ENCODE measurements at places on chromosomes 6 and 20.
A peak's percentile ranks its signal among the peaks of the same experiment; 100 is the strongest.

- no peak for DNase-seq
Observed at GRCh38 chr6:3289664-3290055, 30.9 kb downstream of the PSMG4 start.

DNA sequence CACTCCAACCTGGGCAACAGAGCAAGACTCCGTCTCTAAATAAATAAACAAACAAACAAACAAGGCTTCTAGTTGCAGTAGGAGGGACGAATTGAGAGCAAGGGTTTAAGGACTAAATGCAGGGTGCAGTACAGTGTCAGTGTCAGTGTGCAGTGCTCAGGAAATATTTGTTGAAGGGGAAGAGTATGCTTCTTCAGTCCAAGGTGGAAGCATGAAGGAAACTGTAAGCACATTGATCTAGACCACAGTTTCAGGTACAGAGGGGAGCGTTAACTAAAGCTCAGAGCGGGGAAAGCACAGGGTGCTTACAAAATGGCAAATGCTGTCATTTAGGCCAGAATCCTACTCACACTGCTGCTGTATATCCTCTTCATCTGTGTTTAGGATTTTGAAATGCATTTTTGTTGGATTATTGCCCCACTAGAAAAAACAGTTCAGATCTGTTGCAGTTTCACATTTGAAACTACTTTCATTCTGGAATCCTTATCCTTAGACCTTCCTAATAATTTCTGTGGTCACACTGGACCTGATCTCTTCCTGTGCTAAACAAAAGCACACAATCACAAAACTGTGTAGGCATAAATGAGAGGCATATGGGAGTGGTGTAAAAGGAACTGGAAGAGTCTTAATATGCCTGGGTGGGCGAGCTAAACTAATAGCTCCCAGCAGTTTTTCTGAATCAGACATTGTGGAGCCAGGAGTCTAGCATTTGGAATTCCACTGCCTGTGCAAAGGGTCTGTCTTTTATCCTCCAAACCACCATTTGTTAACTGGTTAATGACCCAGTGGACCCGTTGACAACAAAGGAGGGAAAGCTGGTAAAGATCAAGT, 41.4 kb downstream of the CBFA2T2 start:
- DNase-seq: peak; percentile 18

DNA sequence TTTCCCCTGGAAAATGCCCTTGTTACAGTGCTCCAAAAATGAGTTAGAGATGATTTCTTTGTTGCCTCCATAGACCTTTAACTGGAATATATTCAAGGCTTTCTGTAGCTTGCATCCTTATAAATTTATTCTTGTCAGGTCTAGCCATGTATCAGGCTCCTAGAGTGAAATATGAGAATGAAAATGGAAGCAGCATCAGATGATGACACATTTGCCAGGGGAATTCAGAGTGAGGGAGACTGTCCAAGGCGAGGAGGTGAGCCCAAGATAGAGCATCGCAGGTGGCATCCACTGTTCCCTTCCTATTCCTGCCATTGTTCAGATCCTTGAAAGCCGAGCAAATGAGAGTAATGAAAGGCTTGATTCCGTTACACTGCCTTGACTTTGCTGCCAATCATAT, 386.8 kb downstream of the SAMD5 start:
- no peak for DNase-seq

DNA sequence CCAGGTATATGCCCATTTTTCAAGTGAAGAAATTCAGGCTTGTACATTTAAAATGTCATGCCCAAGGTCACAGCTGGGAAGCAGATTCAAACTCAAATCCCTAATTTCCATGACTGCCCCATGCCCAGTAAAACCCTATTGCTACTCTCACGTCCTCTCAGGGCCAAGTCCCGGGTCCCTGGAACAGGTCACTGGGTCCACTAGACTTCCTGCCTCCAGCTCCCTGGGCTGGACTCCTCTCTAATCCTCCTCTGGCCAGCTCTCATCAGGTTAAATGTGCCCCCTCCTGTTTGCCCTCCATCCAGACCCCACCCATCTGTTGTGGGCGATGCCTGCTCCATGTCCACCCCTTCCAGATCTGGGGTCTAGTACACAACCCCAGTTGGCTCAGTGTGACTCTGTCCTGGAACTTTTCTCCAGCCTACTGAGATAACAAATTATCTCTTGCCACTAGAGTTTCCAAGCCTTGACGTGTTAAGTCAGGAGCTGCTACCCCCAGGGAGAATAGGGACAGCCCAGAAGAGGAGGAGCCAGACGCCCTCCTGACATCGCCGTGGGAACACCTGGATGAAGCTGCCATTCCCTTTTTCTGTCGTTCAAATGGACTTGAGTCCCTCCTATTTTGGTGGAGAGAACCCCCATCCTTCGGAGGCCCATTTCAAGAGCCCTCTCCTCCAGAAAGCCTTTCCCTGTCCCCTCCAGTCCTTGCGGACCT, 3.7 kb upstream of the SPDEF start:
- no peak for DNase-seq

DNA sequence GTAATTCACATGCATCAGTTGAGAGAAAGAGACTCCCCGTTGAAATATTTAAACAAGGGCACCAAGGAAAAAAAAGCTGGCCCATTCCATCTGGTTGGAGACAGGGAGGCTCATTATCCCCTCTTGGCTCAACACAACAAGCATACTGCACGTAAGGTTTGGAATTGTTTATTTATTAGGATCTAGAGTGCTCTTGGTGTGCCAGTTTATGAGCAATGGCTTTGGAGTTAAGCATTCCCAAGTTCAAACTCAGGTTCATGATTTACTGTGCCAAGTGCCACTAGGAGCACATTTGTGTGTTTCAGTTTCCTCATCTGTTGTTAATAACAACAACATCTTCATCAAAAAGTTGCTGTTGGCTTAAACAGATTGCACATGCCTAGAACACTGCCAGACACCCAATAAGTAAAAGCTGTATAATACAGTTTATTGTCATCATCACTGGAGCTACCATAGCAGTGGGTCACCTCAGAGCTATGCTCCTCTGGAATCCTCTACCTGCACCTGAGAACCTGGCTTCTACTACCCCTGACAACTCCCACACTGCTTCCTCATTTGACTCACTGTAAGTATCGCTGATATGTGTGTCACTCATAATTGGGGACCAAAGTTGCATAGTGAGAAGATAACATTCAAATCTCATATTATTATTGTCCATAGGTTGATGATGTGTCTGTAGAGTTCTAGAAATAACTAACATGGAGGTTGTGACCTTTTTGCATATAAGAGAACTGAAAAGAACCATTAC, 5.4 kb downstream of the SLC17A3 start:
- no peak for DNase-seq

DNA sequence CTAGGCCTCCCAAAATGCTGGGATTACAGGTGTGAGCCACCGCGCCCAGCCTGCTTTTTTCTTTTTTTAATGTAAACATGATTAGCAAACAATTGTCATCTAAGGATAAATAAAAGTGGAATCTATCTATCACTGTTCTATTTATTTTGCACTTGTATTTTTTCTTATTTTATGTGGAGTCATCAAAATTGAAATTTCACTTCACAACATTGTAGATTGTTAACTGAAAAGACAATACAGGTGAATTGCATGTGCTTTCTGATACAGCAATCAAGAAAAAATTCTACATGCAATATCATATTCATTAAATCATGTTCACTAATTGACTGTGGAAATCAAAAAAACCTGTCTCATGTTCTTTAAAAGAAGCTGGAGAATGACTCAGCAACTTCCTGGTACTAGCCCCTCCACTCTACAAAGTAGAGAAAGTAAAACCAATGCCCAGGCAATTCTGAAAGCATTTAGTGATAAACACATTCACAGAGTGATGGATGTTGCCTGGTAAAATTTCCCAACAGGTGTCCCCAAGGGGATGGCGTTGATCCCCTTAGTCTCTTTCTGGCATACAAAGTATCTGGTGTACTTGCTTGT, 10.7 kb upstream of the RFX6 start:
- DNase-seq: no peak

- no peak for DNase-seq
Observed at GRCh38 chr20:17904027-17904426, 64.6 kb downstream of the SNX5 start.

GRCh38 chr6:143267760-143268159, 182.7 kb downstream of the ADAT2 start:
- DNase-seq: no peak

DNA sequence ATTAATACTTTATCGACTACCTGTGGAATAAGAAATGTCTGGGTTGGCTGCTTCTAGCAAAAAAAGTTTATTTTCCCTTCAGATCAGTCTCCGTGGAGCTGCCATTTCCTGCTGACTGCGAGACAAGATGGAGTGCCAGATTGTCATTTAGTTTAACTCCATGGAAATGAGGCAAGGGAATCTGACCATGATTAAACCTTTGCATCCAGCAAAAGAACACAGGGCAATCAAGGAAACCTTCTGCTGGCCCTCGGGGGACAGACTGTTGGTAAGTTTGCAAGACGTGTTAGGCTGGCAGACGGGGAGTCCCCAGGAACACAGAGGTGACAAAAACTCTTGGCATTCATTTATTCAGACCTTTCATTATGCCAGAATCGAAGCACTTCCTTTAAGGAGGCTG, 52.2 kb upstream of the SPACA1 start:
- no peak for DNase-seq

DNA sequence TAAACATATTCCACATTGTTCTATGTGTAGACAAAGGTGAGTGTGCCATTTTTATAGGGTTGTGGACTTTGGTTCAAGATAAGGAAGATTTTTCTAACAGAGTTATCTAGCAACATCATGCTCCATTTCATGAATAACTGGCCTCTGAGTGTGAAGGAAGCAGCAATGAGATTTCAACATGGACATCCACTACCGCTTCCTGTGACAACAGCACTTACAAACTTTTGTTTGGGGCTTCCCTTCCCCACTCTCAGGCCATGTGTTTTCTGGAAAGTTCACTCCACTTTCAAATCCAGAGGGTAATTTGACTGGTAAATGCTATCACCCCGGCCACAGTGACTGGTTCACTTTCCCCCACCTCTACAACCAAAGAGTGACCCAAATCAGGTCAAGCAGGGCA, 38.1 kb upstream of the PROKR2 start:
- DNase-seq: no peak

DNA sequence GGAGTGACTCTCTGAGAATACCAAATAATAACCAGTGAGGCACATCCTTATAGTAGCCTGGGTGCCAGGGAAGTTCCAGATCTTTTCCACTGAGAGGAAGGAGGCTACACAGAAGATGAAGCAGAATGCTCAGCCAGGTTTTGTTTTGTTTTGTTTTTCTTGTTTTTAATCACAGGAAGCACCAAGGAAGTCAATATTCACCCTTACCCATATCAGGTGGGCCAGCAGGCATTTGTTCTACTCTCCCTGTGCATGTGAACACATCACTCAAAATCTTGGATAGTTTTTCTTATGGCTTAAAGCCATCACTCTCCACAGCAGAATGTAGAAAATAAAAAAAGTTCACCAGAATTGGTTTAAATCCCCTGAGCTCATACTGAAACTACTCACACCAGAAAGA, 10.5 kb downstream of the SLC17A1 start:
- DNase-seq: no peak

DNA sequence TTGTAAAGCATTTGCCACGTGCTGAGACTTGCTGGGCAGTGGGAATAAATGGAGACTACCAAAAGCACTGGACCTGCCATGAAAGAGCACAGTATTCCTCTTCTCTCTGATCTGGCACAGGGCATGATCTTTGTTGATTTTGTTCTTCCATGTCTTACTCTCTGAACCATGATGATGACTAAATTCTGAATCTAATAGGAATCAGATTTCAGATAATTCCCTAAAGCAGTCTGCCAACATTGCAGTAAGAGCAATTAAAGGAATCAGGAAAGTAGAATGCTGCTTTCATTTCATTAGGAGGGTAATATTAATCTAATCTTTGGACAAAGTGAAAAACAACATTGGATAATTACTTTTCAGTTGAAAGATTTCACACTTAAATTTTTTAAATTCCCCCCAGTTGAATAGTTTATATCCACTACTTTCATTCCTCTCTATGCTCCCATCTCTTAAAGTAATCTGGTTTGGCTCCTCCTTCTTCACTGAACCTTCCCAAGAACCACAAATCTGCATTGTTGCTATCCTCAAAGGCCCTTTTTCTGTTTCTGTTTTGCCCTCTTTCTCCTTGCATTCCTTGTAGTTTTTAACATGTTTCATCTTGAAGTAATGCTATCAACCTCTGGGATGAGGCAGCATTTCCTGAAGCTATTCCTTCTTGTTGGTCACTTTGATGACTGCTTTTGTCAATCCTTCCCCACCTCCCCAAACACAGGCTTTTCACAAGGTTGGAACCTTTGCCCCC, 243.2 kb upstream of the TENT5A start:
- no peak for DNase-seq

DNA sequence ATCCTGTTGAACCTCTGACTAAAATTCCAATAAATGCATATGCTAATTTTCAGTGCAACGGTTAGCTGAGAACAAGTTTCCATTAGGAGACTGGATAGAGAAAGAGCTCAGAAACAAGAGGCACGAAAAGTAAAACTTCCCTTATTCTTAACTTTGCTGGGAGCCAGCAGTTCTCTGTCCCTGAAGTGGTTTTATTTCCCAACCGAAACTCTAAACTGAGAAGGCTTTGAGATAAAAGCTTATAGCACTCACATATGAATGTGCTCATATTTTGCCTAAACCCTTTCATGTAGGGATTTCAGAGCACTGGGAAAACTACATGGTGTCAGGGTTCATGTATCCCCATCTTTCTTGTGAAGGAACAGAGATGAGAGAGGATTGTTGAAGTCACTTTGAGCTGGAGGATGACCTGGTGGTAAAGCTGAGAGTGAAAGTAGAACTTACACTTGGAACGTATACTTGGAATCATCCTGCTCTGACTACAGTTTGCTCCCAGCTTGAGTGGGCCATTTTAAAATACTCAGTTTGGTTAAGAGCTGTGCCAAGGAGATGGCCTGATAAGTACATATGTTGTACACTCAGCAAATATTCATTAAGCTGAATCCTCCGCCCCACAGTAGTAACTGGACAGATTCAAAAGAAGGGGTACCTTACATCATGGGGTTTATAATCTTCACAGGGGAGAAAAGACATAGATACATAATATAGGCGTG, 324.2 kb upstream of the CNR1 start:
- no peak for DNase-seq

DNA sequence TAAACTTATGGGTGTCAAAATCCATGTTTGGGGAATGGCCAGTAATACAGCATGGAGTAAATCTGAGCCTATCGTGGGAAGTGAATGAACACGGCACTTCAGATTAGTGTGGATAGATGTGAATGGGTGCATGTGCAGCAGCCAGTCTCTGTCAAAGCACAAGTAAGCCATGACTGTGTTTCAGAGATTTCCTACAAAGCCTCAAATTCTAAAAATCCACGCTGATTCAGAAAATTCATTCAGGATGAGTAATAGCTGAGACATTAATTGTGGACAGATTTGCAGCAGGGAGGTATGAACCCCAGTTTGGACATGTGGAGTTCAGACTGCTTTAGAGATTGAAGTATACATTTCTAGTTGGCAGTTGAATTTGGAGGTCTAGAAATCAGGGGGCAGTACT, 115.1 kb downstream of the QKI start:
- peak; percentile 32 for DNase-seq
